ENCODE measurements at places on chromosomes 5 and 9.

DNA sequence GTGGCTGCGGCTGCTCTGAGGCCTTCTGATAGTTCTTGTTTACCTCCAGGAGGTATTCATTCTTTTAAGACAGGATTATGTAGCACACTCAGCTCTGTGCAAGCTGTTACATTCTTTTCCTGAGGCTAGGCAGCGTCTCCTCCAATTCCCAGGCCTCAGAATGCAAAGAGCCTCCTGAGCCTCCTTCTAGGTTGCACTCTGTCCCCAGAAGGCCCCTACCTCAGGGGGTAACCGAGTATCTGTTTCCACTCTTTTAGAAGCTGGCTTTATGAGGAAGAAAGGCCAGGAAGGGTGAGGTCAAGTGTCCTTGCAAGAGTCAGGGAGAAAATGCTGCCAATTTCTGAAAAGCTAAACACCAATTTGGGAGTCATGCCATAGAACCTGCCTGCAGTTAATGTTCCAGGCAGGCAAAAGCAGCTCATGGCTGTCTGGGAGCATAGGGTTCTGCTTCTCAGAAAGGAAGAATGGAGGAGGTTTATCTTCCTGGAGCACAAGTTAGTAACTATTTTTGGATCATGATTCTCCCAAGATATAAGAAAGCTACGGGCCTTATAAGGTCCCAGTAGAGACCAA, 178.9 kb downstream of the SEMA6A start:
- no peak for DNase-seq

GRCh38 chr5:79955941-79956670, 35.0 kb downstream of the MTX3 start:
- no peak for DNase-seq

DNA sequence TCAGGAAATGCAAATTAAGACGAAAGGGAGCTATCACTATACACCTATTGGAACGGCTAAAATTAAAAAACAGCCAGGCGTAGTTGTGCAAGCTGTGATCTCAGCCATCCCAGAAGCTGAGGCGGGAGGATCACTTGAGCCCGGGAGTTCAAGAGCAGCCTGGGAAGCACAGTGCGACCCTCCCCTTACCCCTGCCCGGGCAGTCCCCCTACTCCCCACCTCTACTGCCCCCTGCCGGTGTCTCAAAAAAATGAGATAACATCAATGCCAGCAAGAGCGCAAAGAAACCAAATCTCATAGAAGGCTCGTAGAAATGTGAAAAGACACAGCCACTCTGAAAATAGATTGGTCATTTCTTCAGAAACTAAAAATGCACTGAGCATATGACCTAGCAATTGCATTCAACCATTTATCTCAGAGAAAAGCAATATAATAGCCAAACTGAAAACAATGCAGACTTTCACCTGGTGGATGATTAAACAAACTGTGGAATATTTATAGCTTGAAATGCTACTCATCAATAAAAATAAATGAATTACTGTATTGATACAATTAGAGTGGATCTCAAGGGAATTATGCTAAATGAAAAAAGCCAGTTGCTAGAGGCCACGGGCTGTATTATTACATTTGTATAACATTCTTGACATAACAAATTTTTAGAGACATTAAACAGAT, 20.6 kb downstream of the OR2V2 start:
- no peak for DNase-seq

DNA sequence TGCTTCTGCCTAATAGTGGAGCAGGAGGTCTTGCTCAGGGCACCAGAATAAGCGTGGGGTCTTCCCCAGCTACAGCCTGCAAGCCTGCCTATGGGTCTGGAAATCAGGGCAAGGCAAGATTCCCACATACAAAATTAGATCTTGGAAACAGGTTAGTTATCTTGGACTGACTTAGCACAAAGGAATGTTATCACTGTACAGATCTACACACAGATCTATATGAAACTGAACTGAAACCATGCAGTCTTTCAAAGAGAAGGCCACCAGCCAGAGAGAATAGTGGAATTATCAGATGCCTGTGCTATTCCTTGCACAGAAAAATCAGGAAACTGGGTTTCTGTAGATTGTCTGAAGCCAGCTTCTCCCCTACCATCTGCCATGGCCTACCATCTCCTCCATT, 585.7 kb downstream of the ACTL7B start:
- DNase-seq: no peak

- no peak for DNase-seq
Measured at GRCh38 chr5:61878471-61878870, 427.5 kb upstream of the KIF2A start.

- no peak for DNase-seq
Measured at GRCh38 chr9:12847561-12847960, 72.7 kb downstream of the LURAP1L start.

DNA sequence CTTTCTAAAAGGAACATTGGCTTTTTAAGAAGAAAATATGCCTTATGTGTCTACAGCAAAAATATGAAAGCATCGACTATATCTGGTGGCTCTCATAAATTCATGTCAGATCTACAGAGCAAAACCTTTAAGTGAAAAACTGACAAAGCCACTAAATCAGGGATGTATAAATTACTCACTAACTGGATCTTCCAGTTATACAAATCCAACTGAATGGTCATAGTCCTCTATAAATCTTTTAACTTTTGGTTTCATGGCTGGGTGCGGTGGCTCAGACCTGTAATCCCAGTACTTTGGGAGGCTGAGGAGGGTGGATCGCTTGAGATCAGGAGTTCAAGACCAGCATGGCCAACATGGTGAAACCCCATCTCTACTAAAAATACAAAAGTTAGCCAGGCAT, 29.2 kb upstream of the GZMA start:
- no peak for DNase-seq

- no peak for DNase-seq
Measured at GRCh38 chr9:129481810-129482511, 138.9 kb downstream of the C9orf50 start.

DNA sequence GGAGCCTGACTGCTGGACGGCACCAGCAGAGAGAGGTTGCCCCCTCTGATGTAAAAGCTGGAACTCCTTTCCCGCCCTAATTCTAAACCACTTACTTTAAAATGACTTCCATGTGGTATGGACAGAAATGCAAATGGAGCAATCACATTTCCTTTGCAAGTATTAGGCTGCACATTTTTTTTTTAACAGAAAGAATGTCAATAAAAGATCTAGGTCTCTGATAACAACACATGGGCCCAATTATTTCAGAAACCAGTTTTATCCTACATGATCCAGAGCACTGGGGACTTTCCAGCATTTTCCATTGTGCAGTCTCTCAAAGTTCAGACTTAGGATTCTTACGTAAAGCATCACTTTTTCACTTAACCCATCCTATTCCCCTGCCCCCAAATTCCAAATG, 203.7 kb downstream of the NXNL2 start:
- no peak for DNase-seq

DNA sequence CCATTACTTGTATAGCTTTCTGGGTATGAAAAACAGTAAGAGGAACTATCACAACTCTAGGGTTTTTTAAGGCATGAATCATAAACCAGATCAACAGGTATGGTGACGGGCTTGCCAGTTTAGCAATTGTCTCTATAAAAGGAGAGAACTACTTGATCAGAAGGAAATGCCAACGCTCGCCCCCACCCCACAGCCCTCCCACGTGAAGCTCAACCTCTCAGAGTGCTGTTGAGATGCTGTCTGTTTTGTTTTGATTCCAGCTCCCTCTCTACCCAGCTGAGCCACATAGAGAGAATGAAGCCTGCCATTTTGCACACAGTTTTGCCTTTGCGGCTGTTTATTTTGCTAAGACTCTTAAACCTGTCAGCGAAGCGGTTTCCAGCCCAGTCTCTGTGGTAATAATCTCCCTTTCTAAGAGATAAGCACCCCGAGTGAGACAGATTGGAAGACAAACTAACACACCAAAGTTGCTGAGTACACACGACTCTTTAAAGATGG, 257.9 kb upstream of the ANKRD55 start:
- DNase-seq: peak; percentile 75

GRCh38 chr5:10546186-10546585, 17.7 kb upstream of the ANKRD33B start:
- no peak for DNase-seq
